CD4-positive, alpha-beta T cell (primary cell): ENCODE measurements at places on chromosomes 11 and 22. TPM values are rescaled to one million over a fixed set of nuclear protein-coding genes. Genes with fewer than 3 reads are reported as not detected.

IGSF9B gene
- 24.3 TPM for total RNA-seq

PEX16 gene
- 62.0 TPM for total RNA-seq

GAL gene
- not detected for total RNA-seq

AKIP1 gene
- 3.2 TPM for total RNA-seq

OR5D16 gene
- total RNA-seq = not detected

SOX6 gene
- total RNA-seq = not detected

GRCh38 chr11:129023968-129024676 is 81.5 kb upstream of the TP53AIP1 start:
- no peaks in the 10 kb centered on the region for H3K27me3 ChIP-seq
- DNase-seq = no peak
- peaks cover 3% of the 10 kb centered on the region for H3K4me1 ChIP-seq
- peak overlapping the region; percentile 6 for H3K4me3 ChIP-seq
- H3K36me3 ChIP-seq = no peaks in the 10 kb centered on the region
- H3K27ac ChIP-seq = no peak overlapping the region

GRCh38 chr11:104792861-104793260 is 105.4 kb downstream of the CASP12 start:
- H3K4me3 ChIP-seq = no peak overlapping the region
- H3K36me3 ChIP-seq = no peaks in the 10 kb centered on the region
- no peaks in the 10 kb centered on the region for H3K4me1 ChIP-seq
- DNase-seq = no peak
- H3K27me3 ChIP-seq = no peaks in the 10 kb centered on the region

DNA sequence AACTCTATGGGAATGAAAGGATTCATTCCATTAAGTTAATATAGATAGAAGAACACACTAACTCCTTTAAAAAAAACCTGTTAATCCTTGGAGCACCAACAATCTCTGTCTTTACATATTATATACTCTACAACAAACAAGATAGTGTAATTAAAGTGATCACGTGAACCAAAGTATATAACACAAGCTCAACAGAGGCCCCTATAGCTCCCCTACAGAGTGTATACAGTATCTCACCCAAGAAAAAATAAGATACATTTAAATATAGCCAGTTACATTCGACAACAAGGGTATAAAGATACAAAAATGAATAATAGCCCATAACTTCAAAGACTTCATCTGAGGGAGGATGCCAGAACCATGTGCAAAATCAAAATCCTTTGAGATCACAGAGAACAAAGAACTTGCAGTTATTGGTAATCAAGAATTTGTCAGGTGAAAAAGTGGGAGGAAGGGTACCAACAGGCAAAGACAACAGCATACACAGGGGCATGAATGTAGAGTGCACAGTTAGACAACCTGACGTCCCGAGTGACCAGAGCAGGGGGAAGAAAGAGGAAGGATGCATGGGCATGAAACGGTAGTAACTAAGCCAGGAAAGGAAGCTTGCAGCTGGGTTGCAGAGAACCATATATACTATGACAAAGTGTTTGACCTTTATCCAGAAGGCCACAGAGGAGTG is 4.7 kb downstream of the FCHSD2 start:
- no peaks in the 10 kb centered on the region for H3K27me3 ChIP-seq
- H3K27ac ChIP-seq = no peak overlapping the region
- H3K36me3 ChIP-seq = peaks cover 24% of the 10 kb centered on the region
- H3K4me1 ChIP-seq = peaks cover 13% of the 10 kb centered on the region
- H3K4me3 ChIP-seq = no peak overlapping the region

DNA sequence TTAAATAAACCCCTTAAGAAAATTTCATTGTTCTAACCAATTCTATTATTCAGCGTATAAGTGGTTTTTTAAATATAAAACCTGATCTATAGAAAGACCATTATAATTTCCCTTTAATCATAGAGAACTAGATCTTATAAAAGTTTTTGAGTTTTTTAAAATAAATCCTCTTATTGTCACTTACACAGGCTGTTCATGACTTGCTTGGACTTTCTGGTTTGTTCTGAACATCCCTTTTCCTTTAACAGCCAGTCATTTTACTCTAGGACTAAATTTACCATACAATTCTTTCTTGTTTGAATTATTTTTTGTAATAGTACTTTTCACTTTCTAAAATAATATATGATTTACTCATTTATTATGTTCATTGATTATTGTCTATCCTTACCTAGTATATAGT is 4.7 kb downstream of the NXPE2 start:
- H3K36me3 ChIP-seq = no peaks in the 10 kb centered on the region
- no peaks in the 10 kb centered on the region for H3K27me3 ChIP-seq
- no peak overlapping the region for H3K27ac ChIP-seq
- H3K4me1 ChIP-seq = no peaks in the 10 kb centered on the region
- no peak for DNase-seq
- H3K4me3 ChIP-seq = no peak overlapping the region

DNA sequence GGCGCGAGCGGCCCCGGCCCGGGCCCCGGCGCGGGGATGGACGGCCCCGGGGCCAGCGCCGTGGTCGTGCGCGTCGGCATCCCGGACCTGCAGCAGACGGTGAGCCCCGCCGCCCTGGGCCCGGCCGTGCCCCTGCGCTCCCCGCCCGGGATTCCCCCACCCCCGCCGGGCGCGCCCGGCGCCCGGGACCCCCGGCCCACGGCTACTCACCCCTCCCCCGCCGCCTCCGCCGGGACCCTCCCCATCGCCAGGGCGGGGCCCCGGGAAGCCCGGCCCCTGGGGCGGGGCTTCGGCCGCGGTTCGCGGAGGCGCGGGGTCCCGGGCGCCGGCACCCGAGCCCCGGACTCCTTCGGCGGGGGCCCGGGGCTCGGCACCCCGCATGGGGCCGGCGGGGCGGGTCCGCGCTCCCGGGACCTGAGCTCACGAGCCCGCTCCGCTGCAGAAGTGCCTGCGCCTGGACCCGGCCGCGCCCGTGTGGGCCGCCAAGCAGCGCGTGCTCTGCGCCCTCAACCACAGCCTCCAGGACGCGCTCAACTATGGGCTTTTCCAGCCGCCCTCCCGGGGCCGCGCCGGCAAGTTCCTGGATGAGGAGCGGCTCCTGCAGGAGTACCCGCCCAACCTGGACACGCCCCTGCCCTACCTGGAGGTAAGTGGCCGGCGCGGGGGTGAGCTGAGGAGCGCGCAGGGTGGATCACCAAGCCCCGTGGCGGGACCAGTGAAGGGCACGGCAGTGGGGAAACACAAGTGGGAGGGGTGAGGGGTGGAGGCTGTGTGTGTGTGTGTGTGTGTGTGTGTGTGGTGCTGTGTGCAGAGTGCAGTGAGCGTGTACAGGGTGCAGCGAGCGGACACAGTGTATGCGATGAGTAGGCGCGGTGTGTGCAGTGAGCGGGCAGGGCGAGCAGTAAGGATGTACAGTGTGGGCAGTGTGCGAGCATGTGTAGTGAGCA is 2.3 kb downstream of the SHANK3 start:
- H3K4me3 ChIP-seq = peak overlapping the region; percentile 34
- no peak for DNase-seq
- H3K27me3 ChIP-seq = peaks cover 29% of the 10 kb centered on the region
- H3K27ac ChIP-seq = no peak overlapping the region
- H3K36me3 ChIP-seq = no peaks in the 10 kb centered on the region

- no peak overlapping the region for H3K4me3 ChIP-seq
- H3K27me3 ChIP-seq = peaks cover 5% of the 10 kb centered on the region
- DNase-seq = no peak
- H3K27ac ChIP-seq = no peak overlapping the region
- no peaks in the 10 kb centered on the region for H3K36me3 ChIP-seq
Observed at GRCh38 chr11:69229511-69229910, 64.4 kb upstream of the MYEOV start.

DNA sequence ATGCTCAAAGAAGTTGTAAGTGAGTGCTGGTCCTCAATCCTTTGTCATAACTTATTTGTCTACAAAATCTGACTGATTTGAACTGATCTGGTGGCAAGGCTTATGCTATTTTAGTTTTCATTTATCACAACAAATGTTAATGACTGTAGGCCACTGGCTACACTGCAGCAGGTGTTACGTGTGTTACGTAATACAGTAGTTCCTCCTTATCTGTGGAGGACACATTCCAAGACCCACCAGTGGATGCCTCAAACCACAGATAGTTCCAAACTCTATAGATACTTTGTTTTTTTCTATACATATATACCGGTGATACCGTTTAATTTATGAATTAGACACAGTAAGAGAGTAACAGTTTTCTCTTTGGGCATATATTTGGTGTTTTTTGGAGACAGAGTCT is 7.0 kb downstream of the MADD start:
- DNase-seq = no peak
- H3K4me1 ChIP-seq = peaks cover 9% of the 10 kb centered on the region
- peaks cover 81% of the 10 kb centered on the region for H3K36me3 ChIP-seq
- no peak overlapping the region for H3K4me3 ChIP-seq
- no peaks in the 10 kb centered on the region for H3K27me3 ChIP-seq

GRCh38 chr11:128865490-128865889 is 1.6 kb downstream of the KCNJ1 start:
- no peak overlapping the region for H3K27ac ChIP-seq
- no peaks in the 10 kb centered on the region for H3K36me3 ChIP-seq
- no peaks in the 10 kb centered on the region for H3K4me1 ChIP-seq
- no peaks in the 10 kb centered on the region for H3K27me3 ChIP-seq
- H3K4me3 ChIP-seq = no peak overlapping the region

DNA sequence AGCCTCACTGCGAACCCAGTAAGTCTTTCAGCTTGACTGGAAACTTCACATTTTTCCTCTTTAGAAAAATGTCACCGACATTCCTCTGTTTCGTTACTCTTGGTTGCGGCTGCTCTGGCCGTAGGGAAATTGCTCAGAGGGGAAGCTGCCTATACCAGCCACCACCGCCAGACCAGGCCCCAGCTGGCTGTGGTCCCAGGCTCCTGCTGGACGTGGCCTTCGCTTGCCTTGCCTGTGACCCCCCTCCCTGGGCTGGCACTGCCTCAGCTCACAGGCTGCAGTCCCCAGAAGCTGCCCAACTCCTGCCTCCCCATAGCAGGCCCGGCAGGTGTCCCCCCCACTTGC is 197.8 kb downstream of the MN1 start:
- no peak overlapping the region for H3K27ac ChIP-seq
- H3K27me3 ChIP-seq = no peaks in the 10 kb centered on the region
- no peak overlapping the region for H3K4me3 ChIP-seq
- H3K36me3 ChIP-seq = no peaks in the 10 kb centered on the region

- no peak overlapping the region for H3K27ac ChIP-seq
- no peak overlapping the region for H3K4me3 ChIP-seq
- H3K4me1 ChIP-seq = peaks cover 20% of the 10 kb centered on the region
- no peaks in the 10 kb centered on the region for H3K27me3 ChIP-seq
- no peaks in the 10 kb centered on the region for H3K36me3 ChIP-seq
Observed at GRCh38 chr11:66956689-66957290, 1.4 kb downstream of the PC start.

- H3K4me3 ChIP-seq = no peak overlapping the region
- no peaks in the 10 kb centered on the region for H3K27me3 ChIP-seq
- no peak overlapping the region for H3K27ac ChIP-seq
- DNase-seq = no peak
- H3K36me3 ChIP-seq = no peaks in the 10 kb centered on the region
- no peaks in the 10 kb centered on the region for H3K4me1 ChIP-seq
Observed at GRCh38 chr11:10019906-10020682, 273.9 kb downstream of the SBF2 start.

DNA sequence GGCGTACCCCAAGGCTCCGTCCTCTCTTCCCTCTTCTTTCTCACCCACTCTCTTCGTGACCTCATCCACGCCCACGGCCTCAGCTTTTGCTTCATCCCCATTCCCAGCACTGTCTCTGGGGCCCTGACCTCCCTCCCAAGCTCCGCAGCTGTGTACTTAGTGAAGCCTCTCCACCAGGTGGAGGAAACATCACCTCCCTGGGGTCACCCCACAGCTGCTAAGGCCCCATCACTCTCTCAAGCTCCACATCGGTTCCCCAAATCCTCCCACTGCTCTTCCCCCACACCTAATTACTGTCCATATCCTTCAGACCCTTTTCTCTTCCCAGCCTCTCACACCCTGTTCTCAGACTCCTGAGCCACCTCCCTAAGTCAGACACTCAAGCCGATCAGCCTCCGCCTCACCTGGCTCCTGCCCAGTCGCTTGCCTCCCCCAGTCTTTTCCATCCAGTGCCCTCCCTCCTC is 7.9 kb upstream of the SYT7 start:
- no peak overlapping the region for H3K27ac ChIP-seq
- H3K27me3 ChIP-seq = peaks cover 9% of the 10 kb centered on the region
- peak overlapping the region; percentile 61 for H3K4me3 ChIP-seq

DNA sequence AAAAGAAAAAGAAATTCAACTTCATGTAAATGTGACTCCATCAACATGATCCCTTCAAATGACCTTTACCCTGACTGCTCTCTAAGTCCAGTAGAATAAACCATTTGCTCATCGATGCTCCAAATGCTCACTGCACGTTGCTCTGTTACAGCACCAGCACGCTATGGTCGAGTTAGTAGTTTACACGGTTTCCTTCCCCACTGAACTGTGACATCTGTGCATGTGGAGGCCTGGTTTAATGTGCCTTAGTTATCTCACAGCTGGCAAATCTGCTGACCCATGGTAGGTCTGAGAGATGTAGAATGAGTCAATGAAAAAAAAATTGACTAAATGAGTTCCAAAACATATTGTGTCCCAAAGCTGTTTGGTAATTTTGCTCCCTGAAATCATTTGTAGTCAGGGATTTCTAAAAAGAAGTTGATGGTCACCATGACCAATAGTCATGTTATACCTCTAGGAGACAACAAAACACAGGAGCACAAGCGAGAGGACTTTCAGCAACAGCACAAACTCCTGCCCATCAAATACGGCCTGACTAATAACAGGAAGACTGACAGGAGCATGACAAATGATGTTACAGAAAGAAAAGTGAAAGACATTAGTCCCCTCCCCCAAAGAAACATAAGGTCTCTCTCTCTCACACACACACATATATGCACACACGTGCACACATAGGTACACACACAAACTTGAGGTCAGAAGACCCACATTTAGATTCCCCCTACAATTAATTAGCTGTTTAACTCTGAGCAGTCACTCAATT is 624.5 kb downstream of the OPCML start:
- H3K4me3 ChIP-seq = no peak overlapping the region
- no peak overlapping the region for H3K27ac ChIP-seq
- DNase-seq = no peak
- H3K4me1 ChIP-seq = no peaks in the 10 kb centered on the region
- no peaks in the 10 kb centered on the region for H3K36me3 ChIP-seq

DNA sequence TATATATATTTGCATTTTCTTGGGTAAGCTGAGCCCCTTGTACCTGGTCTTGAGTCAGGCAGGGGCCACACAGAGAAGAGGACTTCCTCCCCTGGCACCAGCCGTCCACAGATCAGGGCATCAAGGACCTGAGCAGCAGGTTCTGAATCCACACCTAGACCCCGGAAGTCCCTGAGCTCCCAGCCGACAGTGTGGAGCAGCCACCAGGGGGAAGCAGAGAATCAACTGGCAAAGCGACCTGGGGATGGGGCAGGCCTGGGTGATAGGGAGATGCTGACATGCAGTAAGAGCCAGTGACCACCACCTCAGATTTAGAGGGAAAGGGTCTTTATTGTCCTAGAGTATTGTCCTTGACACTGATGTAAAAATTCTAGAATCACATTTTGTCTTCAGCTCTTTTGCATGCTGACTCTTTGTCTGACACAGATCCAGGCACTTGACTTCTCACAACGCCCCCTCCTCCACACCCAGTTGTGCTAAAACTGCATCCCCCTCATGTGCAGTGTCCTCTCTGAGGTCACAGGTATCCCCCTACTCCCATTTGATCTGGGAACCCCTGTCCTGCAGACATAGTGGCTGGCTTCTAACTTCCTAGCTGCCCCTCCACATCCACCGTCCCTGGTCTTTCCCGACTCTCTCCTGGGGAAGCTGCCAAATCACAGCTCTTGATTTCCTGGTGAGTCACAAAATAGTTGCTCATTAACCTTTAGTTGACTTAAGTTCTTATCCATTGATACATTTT is 109.3 kb downstream of the GGTLC2 start:
- DNase-seq = peak; percentile 72
- H3K27me3 ChIP-seq = no peaks in the 10 kb centered on the region
- H3K4me1 ChIP-seq = peaks cover 55% of the 10 kb centered on the region
- H3K4me3 ChIP-seq = no peak overlapping the region
- H3K27ac ChIP-seq = peak overlapping the region; percentile 46
- H3K36me3 ChIP-seq = no peaks in the 10 kb centered on the region
